NCI-H187 (cell line): ENCODE measurements at places on chromosomes 7 and 10.
A peak's percentile ranks its signal among the peaks of the same experiment; 100 is the strongest.

GRCh38 chr10:43819464-43820230 is 171.0 kb upstream of the ZNF32 start:
- no peak for DNase-seq

- no peak for DNase-seq
Measured at GRCh38 chr10:35607475-35608327, 2.6 kb downstream of the GJD4 start.

DNA sequence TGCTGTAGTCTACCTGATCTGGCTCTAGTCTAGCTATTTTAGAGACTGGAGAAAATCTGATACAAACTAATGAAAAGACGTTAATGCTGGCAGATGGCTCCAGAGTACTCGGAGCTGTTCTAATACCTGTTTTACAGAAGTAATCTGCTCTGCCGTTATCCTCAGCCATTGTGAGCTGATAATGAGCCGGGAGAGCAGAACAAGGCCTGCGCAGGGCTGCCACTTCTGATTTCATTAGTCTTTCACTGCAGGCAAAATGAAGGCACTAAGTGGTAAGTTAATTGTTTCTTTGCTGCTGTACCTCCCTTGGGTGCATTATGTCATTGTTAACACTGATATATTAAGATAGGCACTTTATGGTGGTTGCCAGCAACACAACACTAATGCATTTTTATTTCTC is 456.4 kb upstream of the PFKP start:
- DNase-seq: peak; percentile 51

- DNase-seq: no peak
Measured at GRCh38 chr10:50336140-50336539, 84.8 kb upstream of the ASAH2 start.

DNA sequence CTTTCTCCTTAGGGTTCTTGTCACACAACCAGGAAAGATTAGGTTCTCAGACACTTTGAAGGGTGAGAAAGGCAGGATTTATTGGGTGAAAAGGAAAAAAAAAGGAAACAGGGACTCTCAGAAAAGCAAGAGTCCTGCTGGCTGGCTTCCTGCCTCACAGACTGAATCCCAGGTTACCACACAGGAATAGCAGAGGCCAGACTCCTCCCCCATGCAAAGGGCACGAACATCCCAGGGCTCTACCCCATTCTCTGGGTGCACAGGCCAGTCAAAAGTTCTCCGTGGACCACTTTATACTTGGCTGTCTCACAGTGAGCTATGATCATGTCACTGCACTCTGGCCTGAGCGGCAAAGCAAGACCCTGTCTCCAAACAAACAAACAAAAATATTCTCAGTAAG is 42.6 kb downstream of the HOXA1 start:
- no peak for DNase-seq

DNA sequence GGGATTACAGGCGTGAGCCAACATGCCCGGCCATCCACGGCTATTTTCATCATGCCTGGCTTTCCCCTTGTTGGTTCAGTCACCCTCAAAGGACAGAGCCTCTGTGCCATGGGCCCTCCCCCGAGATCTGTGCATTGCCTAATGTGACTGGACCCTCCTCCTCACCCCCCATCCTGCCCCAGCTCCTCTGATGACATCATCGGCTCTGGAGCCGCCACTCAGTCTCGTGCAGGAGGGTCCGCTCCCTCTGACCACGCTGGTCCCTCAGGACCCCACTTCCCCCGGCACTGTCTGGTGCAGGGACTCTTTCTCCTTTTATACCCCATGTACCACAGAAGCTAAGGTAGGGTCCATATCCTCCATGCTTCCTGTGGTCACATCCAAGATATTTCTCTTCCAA is 33.2 kb upstream of the BAIAP2L1 start:
- DNase-seq: no peak

- DNase-seq: no peak
Measured at GRCh38 chr10:61318429-61318828, 134.8 kb downstream of the TMEM26 start.

DNA sequence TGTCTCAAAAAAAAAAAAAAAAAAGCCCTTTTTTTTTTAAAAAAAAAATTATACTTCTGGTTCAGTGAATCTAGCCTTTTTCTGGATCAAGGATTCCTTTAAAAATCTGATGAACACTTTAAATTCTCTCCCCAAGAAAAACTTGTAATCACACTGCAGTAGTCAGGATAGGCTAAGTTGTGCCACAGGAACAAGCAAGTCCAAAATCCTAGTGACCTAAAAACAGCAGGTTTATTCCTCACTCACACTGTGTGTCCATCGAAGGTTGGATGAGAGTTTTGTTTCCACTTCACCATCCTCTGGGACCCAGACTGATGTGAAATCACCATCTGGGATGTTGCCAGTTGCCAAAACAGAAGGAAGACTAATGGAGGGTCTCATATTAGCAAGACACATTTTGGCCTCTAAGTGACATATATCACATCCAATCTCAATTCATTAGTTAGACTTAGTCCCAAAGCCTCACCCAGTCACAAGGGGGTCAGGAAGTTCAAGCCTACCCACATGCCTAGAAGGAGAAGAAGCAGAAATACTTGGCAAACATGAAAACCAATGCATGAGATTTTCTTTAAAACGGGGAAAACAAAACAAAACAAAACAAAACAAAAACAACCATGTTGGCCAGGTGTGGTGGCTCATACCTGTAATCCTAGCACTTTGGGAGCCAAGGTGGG is 32.7 kb downstream of the CYP17A1 start:
- no peak for DNase-seq

DNA sequence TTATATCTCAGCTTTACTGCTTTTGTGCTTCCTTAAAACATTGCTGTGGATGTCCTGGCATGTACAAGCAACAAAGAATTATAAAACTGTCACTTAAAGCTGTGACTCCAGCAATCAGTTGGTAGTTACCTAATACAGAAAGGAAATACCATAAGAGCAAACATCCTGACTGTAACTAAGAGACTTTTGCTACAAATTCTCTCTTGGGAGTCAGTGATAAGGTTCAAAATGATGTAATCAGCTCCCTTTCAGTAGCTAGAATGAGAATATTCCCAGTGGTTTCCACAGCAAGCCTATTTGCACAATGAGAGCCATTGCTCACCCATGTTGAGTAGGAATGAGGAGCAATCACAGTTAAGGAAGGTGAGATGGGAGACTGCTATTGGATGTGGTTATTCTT is 7.6 kb downstream of the PNLIPRP1 start:
- no peak for DNase-seq

GRCh38 chr10:127734753-127735152 is 2.2 kb upstream of the FOXI2 start:
- no peak for DNase-seq

- DNase-seq: no peak
Measured at GRCh38 chr7:4227105-4228010, 454.7 kb upstream of the FOXK1 start.

DNA sequence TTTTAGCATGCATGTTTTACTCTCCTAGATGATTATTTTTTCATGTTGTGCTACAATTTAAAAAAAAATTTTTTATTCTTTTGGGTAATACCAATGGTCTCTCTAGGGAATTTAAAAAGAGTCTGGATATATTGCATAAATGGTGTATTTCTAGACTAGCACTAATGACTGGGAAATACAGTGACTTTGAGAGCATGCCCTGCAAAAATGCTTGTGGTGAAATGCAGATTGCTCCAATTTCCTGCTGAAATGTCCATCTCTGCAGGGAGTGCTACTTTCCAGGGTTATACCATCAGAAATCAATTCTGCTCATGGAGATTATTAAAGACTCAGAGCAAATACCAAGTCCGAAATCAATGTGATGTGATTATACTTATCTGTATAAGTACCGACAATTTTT is 186.1 kb downstream of the PRKG1 start:
- DNase-seq: no peak

DNA sequence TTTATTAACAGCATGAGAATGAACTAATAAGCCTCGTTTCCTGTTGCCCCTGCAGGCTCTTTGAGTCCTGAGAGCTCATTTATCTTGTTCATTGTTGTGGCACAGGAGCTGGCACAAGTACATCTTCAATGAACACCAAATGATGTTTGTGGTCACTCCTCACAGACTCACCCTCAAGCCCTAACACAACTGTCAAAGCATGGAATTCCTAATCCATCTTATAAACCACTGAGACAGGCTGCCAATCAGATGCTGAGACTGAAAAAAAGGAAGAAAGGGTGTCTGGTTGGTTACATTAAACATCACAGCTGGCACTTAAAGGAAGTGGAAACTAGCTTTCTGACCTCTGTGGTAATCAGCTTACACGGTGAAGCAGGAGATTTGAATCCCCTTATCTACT is 7.7 kb upstream of the CCDC172 start:
- DNase-seq: no peak

GRCh38 chr10:58396057-58396456 is 10.8 kb downstream of the TFAM start:
- DNase-seq: no peak

DNA sequence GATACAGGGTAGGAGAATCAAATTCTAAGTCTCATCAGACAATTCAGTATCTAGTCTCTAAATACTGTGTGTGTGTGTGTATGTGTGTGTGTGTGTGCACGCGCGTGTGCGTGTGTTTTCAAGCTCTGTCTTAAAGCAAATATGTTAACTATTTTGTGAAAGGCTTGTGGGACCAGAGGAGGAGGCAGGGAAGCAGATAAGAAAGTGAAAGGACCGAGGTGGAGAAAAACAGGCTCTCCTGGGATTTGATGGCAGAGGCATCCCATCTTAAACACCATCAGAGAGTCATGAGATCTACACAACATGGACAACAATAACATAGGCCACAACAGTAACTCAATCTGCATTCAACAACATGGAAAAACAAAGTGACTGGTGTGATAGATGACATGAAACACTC is 67.1 kb downstream of the PIP4K2A start:
- no peak for DNase-seq

DNA sequence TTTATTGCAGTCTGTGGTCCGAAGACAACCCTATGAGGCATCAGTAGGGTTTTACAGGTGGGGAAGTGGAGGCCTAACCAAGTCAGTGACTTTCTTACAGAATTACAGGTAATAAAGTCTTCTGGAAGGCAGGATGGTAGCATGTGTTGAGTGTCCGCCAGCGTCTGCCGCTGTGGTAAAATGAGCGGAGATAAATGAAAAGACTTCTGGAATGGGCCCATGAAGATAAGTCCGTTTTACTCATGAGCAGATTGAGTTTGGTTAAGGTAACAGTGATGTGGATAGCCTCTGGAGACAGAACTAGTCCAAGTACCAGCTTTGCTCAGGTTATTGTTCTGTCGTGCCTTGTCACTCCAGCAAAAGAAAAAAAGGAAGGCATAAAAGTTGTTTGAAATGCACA is 966 bp downstream of the FBH1 start:
- no peak for DNase-seq

DNA sequence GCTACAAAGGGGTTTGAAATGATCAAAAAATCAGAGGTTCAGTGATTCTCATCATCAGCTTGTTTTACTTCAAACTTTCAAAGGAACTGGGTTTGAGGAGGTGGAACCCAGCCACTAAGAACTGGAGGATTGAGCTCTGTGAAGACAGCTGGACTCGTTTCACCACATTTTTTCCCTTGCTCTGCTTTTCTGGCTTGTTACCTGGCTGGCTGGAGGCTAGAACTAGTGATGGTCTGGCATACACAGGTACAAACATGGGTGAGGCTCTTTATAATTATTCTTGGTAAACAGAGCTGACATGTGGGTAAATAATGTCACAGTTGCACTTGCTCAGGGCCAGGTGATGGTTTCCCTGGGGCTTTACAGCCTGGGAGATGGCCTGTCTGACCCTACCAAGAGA is 352.5 kb downstream of the FGFR2 start:
- no peak for DNase-seq

- no peak for DNase-seq
Measured at GRCh38 chr10:121288864-121289661, 309.2 kb downstream of the FGFR2 start.

DNA sequence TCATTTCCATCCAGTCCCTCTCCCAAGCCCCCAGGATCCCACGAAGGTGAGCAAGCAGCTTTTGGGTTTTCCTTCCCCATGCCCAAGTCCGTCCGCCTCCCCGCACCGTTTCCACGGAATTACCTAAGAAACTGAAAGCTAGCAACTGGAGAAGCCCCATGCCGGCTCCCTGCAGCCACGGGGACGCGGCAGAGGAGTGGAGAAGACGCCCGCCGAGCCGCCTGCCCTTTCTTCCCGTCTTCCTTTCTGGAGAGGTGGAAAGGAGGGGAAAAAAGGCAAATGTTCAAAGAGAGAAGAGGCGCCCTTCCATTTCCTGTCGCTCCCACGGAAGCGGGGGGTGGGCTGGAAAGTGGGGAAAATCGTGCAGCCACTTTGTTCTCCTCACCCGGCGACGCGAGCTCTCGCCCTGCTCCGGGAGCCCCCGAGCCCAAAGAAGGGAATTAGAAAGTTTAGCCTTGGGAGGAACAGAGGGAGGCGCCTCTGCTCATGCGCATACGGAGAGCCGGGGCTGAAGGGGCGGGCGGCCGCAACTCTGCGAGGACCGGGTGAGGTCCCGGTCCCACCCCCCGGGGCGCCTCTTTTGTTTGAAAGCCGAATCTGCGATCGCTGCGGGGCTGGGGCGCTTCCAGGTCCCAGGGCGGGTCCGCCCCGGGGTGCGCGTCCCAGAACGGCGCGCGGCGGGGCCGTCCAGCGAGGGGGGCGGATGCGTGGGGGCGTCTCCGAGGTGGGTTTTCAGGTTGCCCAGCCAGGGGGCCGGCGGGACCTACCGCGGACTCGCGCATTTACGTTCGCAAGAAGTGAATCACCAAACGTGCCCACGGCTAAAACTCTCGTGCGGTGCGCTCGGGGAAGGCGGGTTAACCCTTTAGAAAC is at the start of gene LAMB1:
TSS of gene LAMB1 (minus strand) at position 436 of the 873 bp plus-strand sequence. CDS start at position 160, 276 bp downstream.
- no peak for DNase-seq

GRCh38 chr10:34121125-34121753 is 693.9 kb downstream of the PARD3 start:
- DNase-seq: no peak

GRCh38 chr10:95478935-95479334 is 82.2 kb downstream of the SORBS1 start:
- DNase-seq: no peak

DNA sequence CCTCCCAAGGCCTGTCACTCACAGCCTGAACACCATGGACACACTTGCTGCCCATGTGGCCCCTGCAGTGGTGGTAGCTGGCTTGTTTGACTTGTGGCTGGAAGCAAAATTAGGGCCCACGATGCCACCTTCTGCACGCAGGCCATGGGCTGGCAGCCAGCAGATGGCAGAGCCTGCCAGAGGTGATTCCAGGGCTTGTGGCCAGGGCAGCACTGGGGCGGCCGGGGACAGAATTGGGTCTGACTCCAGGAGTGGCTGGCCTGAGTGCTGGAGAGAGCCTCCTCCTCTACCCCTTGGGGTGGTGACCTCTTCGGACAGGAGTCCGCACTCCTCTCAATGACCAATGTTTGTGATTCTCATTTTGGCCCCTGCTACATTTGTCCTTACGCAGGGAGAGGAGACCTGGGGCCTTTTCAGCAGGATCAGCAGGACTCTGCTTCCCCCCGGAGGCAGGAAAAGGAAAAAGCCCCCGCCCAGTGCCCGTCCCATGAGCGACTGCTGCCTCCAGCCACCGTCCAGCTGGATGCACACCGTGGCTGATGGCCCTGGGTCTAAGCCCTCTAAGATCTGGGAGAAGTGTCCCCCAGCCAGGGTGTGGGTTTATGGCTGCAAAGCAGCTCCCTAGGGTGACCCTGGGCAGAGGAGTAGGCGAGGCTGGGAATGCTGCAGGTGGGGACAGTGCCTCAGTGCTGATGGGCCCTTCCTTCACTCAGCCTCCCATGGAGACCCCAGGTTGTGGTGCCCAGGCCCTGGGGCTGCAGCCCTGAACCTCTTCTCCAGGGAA is 26.5 kb downstream of the DNAJB12 start:
- no peak for DNase-seq

- no peak for DNase-seq
Measured at GRCh38 chr10:119643306-119644204, 7.6 kb upstream of the BAG3 start.
